ENCODE measurements at places on chromosomes 6 and 20.

DNA sequence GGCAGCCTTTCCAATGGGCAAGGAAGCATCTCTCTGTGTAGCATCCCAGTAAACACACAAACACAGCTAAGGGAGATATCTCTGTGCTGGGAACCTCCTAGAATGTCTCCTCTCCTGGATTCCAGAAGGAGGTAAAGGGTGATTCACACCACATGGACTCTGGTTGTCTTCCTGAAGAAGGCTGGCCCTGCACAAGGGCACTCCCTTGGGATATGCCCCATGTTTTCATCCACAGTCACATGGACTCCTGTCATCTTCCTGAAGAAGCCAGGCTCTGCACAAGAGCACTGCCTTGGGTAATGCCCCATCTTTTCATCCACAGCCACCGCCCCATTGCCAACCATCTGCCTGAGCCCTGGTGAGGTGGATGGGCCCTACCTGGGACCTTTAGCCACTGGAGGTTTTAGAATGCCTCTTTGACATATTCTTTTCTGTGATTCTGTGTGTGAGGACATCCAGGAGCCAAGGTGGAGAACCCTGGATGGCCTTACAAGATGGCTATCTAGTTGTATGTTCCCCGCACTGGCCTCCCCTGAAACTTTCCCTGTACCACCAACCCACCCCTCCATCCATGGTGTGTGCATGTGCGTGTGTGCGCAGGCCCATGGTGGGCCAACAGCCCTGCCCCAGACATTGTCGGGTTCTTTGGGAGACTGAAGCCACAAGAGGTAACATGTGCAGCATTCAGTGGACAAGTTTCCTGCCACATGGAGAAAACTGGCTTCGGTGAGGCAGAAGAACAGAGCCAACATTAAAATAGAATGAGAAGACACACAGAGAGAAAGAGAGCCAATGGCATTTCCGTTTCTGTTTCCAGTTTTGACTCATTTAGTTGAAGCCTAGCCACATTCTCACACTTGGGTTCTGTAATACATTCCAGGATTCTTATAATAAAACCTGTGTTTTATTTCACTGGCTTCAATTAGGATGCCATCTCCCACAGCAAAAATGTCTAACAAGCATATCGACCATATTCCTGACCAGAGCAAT is 110.2 kb upstream of the CST7 start:
- no peak for DNase-seq

DNA sequence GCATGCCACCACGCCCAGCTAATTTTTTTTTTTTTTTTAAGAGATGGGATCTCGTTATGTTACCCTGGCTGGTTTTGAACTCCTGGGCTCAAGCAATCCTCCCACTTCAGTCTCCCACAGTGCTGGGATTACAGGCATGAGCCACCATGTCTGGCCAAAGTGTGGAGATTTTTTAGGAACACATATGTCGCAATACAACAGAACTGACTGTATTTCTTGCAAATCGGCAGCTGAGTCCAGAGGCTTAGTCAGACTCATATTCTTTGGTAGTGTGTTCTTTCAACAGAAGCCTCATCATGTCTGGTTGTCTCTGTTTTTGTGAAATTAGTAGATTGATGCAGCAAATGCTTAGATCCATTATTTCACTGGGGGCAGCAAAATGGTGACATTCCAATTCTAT is 23.9 kb upstream of the CD164 start:
- no peak for DNase-seq

DNA sequence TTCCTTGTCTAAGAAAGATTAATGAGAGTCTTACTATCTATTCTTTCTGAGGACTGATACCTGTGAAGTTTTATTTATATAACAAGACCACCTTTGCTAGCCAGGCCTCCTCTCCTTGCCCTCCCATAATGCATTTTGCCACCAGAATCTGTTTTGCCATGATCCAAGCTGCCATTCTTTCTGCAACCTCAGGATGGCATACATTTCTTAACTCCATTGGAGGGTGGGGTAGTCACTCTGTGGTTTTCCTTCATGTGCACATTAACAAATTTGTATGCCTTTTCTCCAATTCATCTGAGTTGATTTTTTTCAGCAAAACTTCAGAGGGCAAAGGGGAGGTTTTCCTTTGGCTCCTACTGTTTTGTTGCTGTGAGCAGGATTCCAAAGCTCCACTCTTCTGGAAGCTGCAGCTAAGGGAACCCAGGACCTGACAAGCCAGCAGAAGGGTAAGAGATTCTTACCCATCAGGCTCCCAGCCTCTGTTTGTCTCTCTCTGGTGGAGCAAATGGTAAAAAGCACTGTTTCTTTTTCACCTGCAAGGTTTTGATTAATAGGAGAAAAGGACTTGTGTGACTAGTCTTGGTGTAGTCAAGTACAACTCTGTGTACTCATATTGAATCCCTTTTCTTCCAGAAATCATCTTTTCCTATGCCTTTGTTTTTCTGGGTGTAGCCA is 26.2 kb upstream of the ENPP4 start:
- DNase-seq = no peak

- DNase-seq = no peak
Observed at GRCh38 chr6:134527108-134527787, 209.3 kb upstream of the SGK1 start.

DNA sequence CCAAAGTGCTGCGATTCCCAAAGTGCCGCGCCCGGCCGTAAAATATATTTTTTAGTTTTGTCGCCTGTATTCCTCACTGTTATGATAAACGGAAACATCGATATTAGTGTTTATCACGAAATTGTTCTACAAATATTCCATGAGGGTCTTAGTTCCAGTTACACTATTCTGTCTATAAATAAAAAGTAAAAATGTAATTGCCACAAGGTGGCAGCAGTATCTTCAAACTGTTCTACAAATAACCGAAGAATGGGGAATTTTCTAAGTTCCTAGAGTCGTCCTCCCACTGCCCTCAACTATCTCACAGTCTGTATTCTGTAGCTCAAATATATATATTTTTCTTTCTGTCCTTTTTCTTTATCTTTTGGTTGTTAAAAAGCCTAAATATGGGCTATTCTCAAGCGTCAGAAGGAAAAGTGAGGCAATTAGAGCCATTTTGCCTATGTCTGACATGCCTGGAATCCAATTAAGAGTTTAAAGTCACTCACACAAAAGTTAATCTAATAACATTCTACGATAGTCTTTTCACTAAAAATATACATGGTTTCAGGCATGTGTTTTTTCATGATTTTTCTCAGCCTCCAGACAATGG is 14.2 kb upstream of the FAM162B start:
- DNase-seq = no peak

DNA sequence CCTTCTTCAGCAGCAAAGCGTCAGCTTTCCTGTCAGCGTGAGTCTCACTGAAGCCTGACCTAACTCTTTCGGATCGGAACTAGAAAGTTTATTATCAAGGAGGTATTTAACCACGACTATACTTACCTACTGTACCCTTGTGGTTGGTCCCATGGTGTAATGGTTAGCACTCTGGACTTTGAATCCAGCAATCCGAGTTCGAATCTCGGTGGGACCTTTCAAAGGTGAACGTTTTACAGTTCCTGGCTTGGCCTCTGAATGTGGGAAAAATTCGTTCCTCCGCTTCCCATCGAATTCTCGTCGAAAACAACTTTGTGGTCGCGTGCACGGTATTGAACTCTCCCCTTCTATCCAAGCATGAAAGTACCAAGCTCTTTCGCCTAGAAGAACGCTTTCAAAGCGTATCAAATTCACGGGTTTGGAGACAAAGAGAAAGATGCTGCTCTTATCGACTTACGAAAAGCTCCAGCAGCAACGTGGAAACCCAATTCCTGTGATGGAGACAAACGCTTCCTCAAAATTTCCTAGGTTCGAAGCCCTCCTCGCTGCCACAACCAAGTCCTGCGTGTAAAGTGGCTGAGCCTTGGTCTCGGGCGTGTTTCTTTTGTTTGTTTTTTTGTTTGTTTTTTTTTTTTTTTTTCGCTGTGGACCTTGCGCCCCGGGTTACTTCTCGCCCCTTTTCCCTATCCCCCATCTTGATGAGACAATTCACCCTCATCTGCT is 63.7 kb downstream of the GPX5 start:
- DNase-seq = no peak

- no peak for DNase-seq
Observed at GRCh38 chr20:13322198-13322597, 101.1 kb downstream of the ISM1 start.

DNA sequence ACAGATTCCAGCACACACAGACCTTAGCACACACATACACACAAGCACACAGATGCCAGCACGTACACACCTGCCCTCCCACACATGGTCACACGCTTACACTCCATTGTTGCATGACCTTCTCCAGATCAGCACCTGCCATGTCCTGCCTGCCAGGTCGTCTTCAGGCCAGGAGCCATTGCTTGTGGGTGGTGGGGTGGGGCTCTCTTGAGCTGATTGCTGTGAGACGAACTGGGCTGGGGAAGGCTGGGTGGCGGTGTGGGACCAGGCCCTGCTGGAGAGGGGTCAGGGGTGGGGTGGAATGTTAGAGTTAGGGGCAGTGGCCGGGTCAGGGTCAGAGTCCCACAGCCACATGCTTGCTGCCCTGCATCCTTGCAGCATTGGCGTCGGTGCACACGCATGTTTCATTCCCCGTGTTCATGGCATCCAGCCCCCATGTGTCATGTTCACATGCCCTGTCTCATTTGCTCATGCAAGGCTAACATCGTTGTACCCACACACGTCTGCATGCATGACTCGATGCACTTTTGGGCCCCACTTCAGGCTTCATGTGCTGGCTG is 6.5 kb upstream of the NPBWR2 start:
- no peak for DNase-seq

All from stimulated activated CD8-positive, alpha-beta memory T cell treated with anti-CD3 and anti-CD28 coated beads, Interleukin-7, amount 100 ng/mL, for 4 hours (primary cell).